ENCODE measurements at places on chromosomes 4 and X.

- DNase-seq = no peak
Measured at GRCh38 chrX:20271730-20272129, 5.0 kb upstream of the RPS6KA3 start.

DNA sequence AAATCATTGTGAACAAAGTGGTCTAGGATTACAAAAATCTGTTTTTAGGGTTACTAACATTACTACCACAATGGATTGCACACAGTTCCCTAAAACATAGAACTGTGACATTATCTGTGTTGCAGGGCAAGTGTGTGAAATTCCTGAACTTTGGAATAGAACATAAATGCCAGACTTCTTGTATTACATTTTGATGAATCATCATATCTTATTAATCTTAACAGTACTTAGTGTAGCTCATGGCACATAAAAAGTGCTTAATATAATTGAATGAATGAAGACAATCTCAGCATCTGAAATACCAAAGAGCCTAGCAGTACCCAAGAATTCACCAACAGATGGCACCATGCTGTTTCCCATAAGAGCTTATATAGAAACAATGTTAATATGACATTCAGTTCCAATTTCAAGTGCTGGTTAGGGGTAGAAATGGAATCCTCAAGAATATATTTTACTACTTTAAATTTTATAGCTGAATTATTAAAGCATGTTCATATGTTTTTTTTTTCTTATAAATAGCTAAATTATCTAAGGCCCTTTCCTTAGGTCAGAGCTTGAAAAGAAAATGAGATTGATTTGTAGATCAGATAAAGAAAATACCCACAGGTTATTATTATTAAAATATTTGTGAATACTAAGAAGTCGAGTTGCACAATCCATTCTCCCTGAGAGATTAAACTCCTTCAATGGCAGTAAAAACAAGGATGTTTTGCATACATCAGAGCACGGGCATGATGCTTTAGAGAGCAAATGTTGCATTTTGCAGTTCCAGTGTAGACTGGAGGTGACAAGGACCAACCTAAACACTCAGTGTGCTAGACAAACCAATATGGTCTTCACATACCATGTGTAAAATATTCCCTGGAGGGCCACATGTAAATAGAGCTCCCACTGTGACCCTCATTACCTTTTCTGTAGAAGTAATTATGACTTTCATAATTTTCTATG is 25.7 kb upstream of the SHISA3 start:
- no peak for DNase-seq

GRCh38 chr4:113159942-113160545 is 110.6 kb downstream of the ANK2 start:
- no peak for DNase-seq

- no peak for DNase-seq
Measured at GRCh38 chr4:80049813-80050534, 23.1 kb downstream of the ANTXR2 start.

GRCh38 chr4:7434766-7435150 is at the start of gene PSAPL1:
PSAPL1 (minus strand) TSS chr4:7434930; CDS start chr4:7434879, 51 bp downstream.
- no peak for DNase-seq

- peak; percentile 31 for DNase-seq
Measured at GRCh38 chrX:41276661-41277506, 57.1 kb upstream of the DDX3X start.

DNA sequence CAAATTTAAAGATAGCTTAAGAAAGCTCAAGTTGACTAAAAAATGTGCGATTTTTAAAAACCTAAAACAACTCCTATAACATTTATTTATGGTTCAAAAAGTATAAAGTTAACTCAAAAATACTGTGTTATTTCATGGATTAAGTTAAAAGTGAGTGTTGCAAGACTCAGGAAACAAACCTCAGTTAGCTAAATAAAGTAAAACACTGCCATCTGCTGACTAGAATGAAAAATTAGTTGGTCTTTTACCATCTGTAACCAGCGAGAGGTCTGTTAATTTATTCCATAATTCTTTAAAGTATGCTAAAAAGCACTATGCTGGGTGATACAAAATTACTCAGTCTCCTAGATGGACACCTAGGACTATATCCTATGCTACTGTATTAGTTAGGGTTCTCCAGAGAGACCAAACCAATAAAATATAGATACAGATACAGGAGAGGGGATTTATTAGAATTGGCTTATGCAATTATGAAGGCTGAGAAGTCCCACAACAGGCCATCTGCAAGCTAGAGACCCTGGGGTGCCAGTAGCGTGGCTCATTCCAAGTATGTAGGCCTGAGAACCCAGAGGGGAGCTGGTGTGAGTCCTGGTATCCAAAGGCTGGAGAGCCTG is 4.9 kb upstream of the WDFY3 start:
- peak; percentile 36 for DNase-seq

GRCh38 chr4:17092736-17093437 is 194.4 kb upstream of the LDB2 start:
- DNase-seq = no peak

- DNase-seq = no peak
Measured at GRCh38 chr4:3410401-3411135, 31.2 kb upstream of the HGFAC start.

DNA sequence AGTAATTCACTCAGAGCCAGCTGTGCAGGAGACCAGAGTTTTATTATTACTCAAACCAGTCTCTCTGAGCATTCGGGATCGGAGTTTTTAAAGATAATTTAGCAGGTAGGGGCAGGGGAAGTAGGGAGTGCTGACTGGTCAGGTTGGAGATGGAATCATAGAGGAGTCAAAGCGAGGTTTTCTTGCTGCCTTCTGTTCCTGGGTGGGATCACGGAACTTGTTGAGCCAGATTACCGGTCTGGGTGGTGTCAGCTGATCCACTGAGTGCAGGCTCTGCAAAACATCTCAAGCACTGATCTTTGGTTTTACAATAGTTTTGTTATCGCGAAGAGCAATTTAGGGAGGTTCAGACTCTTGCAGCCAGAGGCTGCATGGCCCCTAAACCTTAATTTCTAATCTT is 63.6 kb downstream of the TRIM2 start:
- DNase-seq = no peak

DNA sequence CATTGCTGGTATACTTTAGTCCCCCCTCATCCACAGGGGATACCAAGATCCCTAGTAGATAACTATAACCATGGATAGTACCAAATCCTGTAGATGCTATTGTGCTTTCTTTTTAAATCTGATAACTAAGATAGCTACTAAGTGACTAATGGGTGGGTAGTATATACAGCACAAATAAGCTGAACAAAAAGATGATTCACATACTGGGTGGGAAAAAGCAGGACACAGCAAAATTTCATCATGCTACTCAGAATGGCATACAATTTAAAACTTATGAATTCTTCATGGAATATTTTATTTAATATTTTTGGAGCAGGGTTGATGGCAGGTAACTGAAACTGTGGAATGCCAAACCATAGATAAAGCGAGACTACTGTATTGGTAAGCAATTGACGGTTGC is 161.6 kb downstream of the IL15 start:
- DNase-seq = no peak

GRCh38 chrX:110915570-110915969 is 120.0 kb upstream of the CHRDL1 start:
- DNase-seq = no peak

DNA sequence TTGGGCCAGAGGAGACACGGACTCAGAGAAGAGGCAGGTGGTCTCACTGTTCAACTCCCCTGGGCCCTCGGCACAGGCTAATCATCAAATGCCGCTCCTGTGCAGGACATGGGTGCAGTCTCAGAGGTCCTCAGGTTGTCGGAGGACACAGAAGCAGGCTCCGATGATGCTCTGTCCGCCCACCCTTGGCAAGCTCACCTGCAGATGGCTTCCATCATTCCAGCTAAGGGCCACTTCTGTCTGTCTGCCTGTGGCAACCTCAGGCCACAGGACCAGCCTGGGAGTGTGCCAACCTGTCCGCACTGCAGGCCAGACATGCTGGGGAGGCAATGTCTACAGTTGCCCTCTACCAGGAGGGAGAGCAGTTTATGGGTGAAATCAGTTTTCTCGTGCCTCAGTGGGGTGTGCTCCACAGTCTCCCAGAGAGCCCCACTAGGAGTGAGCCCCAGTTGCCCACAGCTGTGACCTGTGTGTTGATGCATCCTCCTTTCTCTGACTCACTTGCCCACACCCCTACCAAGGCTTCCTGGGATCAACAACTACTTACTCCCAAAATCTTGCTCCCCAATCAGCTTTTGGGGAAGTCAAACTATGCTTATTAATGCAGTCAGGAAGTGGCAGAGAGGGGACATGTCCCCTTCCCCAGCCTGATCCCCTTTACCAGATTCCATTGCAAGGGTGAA is 55.9 kb downstream of the HTRA3 start:
- DNase-seq = no peak

DNA sequence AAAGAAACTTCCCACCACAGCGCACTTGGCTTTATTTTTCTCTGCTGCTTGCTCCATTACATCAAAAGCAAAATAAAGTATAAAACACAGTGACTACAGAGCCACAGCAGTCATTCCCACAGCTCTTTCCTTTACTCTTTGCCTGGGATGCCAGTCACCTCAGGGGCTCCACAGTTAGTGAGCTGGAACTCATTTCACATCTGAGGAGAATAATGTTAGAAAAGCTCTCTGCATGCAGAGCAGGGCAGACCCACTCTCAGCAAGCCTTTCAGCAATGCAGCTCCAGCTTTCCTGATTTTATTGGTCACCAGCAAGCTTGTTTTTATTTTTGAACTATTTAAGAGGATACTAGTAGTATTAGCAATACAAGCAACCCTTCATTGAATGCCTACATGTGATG is 13.8 kb downstream of the GRXCR1 start:
- no peak for DNase-seq

- no peak for DNase-seq
Measured at GRCh38 chr4:6342530-6343293, 73.1 kb downstream of the WFS1 start.

DNA sequence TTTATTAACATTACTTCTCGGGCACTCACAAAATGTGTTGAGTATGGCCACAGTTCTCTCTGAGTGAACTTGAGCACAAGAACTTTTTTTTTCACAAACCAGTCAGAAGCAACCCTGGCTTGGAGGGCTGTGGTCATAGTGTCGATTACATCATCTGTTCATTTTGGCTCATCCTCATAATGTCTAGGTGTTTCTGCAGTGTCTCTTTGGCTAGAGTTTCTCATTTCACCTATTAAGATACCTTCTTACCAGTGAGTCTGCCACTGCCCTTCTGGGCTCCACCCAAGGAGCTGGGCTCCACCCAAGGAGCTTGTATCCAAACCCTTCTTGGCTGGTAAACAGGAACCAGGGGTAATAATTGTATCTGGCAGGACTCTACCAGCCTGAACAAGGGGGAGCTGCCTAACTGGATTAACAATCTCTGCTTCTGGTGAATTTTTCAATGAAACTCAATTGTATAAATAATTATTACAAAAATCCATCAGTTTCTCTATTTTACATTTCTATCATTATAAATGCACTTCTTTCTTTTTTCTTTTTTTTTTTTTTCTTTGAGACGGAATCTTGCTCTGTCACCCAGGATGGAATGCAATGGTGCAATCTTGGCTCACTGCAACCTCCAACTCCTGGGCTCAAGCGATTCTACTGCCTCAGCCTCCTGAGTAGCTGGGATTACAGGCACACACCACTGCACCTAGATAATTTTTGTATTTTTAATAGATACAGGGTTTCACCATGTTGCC is 667.7 kb upstream of the SLIT2 start:
- no peak for DNase-seq

DNA sequence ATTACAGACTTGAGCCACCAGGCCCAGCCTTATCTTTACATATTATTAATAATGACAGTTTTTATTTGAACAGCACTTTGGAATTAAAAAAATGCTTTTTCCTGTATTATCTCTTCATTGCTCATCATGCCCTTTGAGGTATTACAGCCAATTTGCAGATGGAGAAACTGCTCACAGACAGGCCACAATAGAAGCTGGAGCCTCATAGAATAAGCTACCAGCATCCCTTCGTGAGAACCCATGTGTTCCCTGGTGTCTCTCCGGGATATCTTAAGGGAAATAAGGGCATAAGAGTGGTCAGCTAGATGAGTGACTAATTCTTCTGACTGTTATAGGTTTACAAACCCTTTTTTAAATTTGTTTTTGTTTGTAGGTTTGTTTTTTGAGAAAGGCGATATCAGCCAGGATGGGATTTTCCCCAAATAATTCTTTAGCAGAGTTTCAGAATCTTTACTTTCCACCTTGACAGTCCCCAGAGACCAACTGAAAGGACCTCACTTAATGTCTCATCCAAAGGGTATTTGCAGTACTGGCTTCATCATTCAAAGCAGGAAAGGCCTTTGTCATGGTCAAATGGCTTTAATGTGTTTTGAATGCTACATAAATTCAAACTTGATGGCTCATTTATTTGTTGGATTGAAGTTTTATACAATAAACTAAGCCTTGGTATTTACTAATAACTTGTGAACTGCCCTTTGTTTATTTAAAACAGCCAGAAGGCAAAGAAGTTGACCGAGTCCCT is 48.0 kb upstream of the SOD3 start:
- DNase-seq = no peak

DNA sequence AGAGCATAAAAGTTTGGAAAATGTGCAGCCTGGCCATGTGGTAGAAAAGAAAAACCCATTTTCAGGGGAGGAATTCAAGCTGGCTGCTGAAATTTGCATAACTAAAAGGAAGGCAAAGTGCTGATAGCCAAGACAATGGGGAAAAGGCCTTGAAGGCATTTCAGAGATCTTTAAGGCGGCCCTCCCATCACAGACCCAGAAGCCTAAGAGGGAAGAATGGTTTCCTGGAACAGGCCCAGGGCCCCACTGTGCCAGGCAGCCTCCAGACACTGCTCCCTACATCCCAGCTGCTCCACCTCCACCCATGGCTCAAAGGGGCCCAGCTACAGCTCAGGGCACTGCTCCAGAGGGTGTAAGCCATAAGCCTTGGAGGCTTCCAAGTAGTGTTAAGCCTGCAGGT is 158.0 kb upstream of the PRDX4 start:
- DNase-seq = no peak

Data from NCI-H2227 treated with DMSO at 0.1 percent for 48 hours (cell line).